Left kidney (tissue), 8 donors: ENCODE measurements at places on chromosomes 7 and 10. TPM values are rescaled to one million over a fixed set of nuclear protein-coding genes. Genes with fewer than 3 reads are reported as not detected.

The GGCT gene
- 80.7 TPM for polyA plus RNA-seq

The AGAP9 gene
- 63.4 TPM for polyA plus RNA-seq

The ZKSCAN5 gene
- 16.8 TPM for polyA plus RNA-seq

The CYP3A7 gene
- 1.2 TPM for polyA plus RNA-seq

The FAM25A gene
- not detected for polyA plus RNA-seq

The SKAP2 gene
- polyA plus RNA-seq, result 22.4 TPM
